ENCODE measurements at places on chromosomes 4 and X.
A peak's percentile ranks its signal among the peaks of the same experiment; 100 is the strongest.

- peaks cover 9% of the 10 kb centered on the region for H3K27me3 ChIP-seq
- no peak for ATAC-seq
- no peaks in the 10 kb centered on the region for H3K36me3 ChIP-seq
Observed at GRCh38 chr4:3756343-3757059, 9.7 kb upstream of the ADRA2C start.

DNA sequence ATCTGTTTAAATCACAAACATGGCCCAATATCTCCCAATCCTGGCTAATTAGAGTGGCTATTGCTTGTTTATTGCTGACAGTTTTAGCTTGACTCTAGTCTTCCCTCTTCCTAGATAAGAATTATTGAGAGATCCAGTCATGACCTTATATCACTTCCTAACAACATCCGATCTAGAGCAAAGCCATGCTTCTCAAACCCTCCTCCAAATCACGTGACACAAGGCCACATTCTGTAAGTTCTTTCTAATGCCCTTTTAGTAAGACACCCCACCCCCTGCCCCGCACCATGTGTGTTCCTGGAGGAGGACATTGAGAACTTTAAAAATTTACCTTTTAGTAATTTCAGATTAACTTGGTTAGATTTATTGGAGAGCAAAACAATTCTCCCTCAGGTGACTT is 40.6 kb upstream of the RASSF6 start:
- no peaks in the 10 kb centered on the region for H3K4me1 ChIP-seq
- no peak overlapping the region for H3K4me3 ChIP-seq
- no peak for ATAC-seq
- H3K27ac ChIP-seq: no peak overlapping the region
- no peaks in the 10 kb centered on the region for H3K36me3 ChIP-seq

- no peak overlapping the region for H3K27ac ChIP-seq
- no peaks in the 10 kb centered on the region for H3K4me1 ChIP-seq
- H3K27me3 ChIP-seq: no peaks in the 10 kb centered on the region
- H3K36me3 ChIP-seq: no peaks in the 10 kb centered on the region
- no peak overlapping the region for H3K4me3 ChIP-seq
Observed at GRCh38 chrX:19064175-19064574, 58.1 kb downstream of the ADGRG2 start.

DNA sequence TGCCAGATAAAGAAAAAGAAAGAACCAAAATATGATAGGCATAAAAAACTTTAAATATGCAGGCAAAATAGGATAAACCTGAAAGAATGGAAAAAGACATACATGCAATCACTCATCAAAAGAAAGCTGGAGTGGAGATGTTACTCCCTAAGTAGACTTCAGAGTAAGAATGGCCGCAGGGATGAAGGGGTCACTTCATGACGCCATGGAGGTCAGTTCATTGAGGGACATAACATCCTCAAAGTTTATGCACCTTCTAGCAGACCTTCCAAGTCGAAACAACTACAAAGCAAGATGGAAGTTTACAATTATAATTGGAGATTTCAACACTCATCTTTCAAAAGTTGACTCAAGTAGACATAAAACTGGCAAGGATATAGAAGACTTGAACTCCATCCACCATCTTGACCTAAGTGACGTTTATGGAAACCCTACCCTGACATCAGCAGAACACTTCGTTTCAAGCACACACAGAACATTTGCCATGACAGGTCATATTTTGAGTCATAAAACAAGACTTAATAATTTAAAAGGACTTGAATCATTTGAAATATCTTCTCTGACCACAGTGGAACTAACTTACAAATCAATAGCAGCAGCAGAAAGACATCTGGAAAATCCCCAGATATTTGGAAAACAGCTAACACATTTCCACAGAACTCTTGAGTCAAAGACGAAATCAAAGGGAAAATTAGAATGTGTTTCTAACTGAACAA is 106.0 kb upstream of the LRPAP1 start:
- H3K27me3 ChIP-seq: peaks cover 9% of the 10 kb centered on the region
- no peak overlapping the region for H3K4me3 ChIP-seq
- no peak overlapping the region for H3K27ac ChIP-seq
- no peaks in the 10 kb centered on the region for H3K36me3 ChIP-seq
- H3K4me1 ChIP-seq: no peaks in the 10 kb centered on the region

DNA sequence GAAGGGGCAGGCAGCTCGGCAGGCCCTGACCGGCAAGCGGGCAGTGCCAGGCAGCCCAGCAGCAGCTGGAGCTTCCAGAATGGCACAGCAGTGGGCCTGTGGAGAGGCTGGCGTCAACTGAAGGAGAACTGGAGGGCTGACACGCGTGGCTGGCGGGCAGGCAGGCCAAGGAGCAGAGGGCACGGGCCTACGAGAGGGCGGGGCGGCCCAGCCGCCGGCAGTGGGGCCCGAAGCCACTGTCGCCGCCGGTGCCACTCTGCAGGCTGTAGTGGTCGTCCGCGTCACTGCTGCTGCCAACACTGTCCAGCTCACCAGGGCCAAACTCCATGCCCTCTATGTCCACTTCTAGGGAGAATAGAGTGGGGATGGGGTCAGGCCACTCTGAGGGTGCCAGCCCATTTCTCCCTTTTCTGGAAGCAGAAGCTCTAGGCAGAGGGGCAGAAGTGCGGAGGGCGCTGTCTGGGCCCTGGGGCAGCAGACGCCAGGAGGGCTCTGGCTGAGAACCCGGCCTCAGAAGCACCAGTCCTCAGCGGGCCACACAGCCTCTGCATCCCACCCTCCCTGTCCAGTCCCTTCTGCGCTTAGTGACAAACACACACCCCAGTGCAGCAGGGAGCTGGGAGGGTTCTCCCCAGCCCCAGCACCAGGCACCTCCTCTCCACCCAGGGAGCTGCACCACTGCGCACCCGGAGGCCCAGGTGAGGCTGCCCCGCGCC is 8.6 kb upstream of the HAUS3 start:
- no peaks in the 10 kb centered on the region for H3K27me3 ChIP-seq
- ATAC-seq: no peak
- no peak overlapping the region for H3K27ac ChIP-seq
- H3K36me3 ChIP-seq: peaks cover 14% of the 10 kb centered on the region

DNA sequence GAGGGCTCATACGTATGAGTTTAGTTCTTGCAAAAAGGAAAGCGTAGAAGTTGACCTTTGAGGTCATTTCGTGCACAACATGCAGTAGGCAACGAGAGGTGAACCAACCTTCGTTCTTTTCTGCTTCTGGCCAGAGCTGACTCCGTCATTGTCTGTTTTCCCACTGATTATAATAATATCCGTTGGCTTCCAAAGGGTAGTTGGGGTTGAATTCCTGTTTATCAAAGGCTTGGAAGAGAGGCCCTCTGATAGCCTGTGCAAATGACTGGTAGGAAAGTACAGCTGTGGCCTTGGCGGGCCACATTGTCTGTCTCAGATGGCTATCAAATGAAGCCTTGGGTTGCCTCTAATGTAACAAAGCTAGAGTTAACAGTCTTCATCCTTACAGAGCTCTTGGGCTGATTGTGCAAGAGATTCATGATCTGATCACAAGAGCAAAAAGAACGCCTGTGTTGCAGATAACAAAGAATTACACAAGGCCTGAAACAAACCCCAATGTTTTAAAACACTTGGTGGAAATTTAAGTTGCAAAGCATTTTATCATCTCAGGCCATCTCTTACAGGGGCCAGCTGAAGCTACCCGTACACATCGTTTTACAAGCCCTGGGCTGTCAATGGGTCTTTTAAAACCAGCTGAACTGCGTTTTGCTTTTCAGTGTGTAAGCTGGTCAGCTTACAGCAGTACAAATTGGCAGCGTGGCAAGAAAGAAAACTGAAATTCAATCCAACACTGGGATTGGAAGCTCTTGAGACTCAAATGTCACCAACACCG is 46.1 kb upstream of the FAM9C start:
- H3K27ac ChIP-seq: peak overlapping the region; percentile 99
- H3K27me3 ChIP-seq: no peaks in the 10 kb centered on the region
- H3K36me3 ChIP-seq: peaks cover 35% of the 10 kb centered on the region
- H3K4me3 ChIP-seq: peak overlapping the region; percentile 88
- peaks cover 31% of the 10 kb centered on the region for H3K4me1 ChIP-seq

DNA sequence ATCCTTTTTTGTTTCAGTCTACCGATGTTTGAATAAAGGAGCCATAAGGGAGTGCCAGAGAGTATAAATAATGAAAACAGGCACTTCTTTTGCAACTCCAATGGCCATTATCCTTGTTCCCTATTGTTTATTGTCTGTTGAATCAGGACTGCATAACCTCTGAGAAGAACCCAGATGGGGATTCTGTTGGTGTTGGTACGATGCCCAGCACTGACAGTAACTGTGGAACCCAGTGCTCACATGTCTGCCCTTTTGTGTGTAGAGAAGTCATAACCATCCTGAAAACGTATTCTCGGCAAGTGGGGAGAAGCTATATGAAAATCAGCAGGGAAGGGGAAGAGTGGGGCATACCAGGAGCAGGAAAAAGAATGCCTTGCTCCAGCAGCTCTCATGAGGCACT is 195.1 kb upstream of the EDNRA start:
- H3K27me3 ChIP-seq: no peaks in the 10 kb centered on the region
- no peak for ATAC-seq
- no peak overlapping the region for H3K27ac ChIP-seq
- no peaks in the 10 kb centered on the region for H3K36me3 ChIP-seq
- H3K4me3 ChIP-seq: no peak overlapping the region
- no peaks in the 10 kb centered on the region for H3K4me1 ChIP-seq

- no peaks in the 10 kb centered on the region for H3K36me3 ChIP-seq
- ATAC-seq: no peak
- no peak overlapping the region for H3K4me3 ChIP-seq
- H3K4me1 ChIP-seq: no peaks in the 10 kb centered on the region
Observed at GRCh38 chr4:97910005-97910404, 233.3 kb downstream of the STPG2 start.

DNA sequence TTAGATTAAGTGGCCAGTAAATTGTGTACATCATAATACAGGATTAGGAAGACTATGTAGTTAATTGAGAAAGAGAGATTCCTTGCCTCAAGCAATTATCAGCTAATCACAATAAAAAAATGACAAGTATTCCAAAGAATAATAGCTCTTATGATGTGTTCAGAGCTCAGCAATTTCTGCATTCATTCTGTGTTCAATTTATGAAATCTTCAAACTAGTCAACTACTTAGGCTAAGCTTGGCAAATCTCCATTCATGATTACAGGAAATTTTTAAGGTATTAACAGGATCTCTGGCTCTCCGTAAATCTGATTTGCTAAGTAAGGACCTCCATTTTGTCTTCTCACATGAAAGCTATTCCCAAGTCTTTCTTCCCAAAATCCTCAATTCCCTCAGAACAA is 256.9 kb upstream of the TEX13A start:
- no peaks in the 10 kb centered on the region for H3K36me3 ChIP-seq
- H3K4me3 ChIP-seq: no peak overlapping the region
- no peaks in the 10 kb centered on the region for H3K4me1 ChIP-seq
- no peak overlapping the region for H3K27ac ChIP-seq

- H3K36me3 ChIP-seq: no peaks in the 10 kb centered on the region
- peak overlapping the region; percentile 23 for H3K4me3 ChIP-seq
- peaks cover 4% of the 10 kb centered on the region for H3K4me1 ChIP-seq
- H3K27me3 ChIP-seq: no peaks in the 10 kb centered on the region
- no peak overlapping the region for H3K27ac ChIP-seq
Observed at GRCh38 chrX:19889582-19890342, 2.4 kb upstream of the SH3KBP1 start.

- ATAC-seq: peak; percentile 96
- H3K36me3 ChIP-seq: peaks cover 55% of the 10 kb centered on the region
- H3K4me1 ChIP-seq: peaks cover 19% of the 10 kb centered on the region
- peak within 1 kb of the TSS; percentile 99 for H3K27ac ChIP-seq
- H3K4me3 ChIP-seq: peak within 1 kb of the TSS; percentile 98
Observed at GRCh38 chr4:337143-337931, at the start of gene ZNF141. TSS of gene ZNF141 (plus strand) at chr4:337814. CDS start at chr4:337984, 170 bp downstream.

DNA sequence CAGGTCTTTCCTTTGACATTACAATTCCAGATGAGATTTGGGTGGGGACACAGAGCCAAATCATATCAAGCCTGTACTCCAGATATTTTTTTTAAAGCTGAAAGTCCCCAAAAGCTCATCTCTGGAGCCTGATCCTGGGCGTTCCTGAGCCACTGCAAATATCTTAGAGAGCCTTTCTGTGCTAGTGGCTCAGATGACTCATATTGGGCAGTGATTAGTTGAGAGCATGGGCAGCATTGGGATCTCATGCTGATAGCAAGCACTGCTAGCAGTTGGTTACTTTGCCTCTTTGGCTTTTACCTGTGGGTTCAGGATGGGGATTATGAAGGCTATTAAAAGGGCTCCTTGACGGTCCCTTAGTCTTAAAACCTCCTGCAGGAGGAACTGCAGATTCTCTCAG is 51.4 kb upstream of the SCRG1 start:
- H3K4me3 ChIP-seq: no peak overlapping the region
- no peak overlapping the region for H3K27ac ChIP-seq
- no peaks in the 10 kb centered on the region for H3K27me3 ChIP-seq
- H3K4me1 ChIP-seq: no peaks in the 10 kb centered on the region
- ATAC-seq: peak; percentile 43

- no peaks in the 10 kb centered on the region for H3K36me3 ChIP-seq
- H3K27ac ChIP-seq: peak overlapping the region; percentile 58
- ATAC-seq: peak; percentile 60
Observed at GRCh38 chr4:122512430-122512829, 55.9 kb upstream of the IL2 start.

GRCh38 chr4:53221832-53222480 is 143.9 kb downstream of the SCFD2 start:
- H3K27ac ChIP-seq: no peak overlapping the region
- H3K4me1 ChIP-seq: no peaks in the 10 kb centered on the region
- H3K36me3 ChIP-seq: no peaks in the 10 kb centered on the region
- no peak overlapping the region for H3K4me3 ChIP-seq
- peak; percentile 80 for ATAC-seq

DNA sequence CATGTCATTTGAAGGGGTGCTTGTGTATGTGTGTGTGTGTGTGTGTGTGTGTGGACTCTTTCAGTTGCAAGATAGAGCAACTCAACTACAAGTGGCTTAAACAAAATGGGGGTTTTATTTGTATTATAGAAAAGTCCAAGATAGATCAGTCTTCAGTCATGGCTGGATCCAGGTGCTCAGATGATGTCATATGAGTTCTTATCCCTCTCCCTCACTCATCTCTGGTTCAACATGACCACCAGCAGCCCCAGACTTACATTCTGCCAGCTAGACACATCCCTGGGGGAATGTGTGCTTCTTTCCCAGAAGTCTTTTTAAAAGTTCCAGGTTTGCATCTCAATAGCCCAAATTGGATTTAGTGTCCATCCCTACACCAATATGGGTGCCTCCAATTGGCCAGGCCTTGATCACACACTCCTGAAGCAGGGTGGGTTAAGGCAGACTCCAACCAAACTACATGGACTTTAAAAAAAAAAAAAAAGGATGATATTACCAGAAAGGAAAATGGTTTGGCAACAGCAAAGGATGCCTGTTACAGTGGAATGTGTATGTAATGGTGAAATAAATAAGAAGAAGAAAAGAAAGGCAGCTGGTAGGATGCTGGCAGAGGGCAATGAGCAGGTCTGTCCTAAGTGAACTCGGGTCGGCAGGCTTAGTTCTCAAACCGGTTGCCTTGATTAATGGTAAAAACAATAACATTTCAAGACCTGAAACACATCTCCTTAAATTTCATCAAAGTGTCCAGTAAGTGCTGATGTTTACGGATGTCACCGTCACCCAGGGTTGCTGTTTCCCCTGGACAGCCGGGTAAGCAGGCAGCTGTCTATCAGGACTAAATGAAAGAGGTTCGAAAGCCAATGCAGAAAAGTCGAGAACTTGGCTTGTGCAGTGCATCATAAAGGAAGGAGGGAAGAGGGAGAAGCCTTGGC is 107.7 kb downstream of the SMIM20 start:
- no peak for ATAC-seq
- peaks cover 8% of the 10 kb centered on the region for H3K4me1 ChIP-seq
- H3K4me3 ChIP-seq: no peak overlapping the region
- peaks cover 7% of the 10 kb centered on the region for H3K27me3 ChIP-seq
- no peaks in the 10 kb centered on the region for H3K36me3 ChIP-seq

- no peaks in the 10 kb centered on the region for H3K27me3 ChIP-seq
- no peaks in the 10 kb centered on the region for H3K4me1 ChIP-seq
- ATAC-seq: no peak
- H3K4me3 ChIP-seq: no peak overlapping the region
- no peaks in the 10 kb centered on the region for H3K36me3 ChIP-seq
Observed at GRCh38 chr4:58761563-58761962, 1651.4 kb upstream of the IGFBP7 start.
